ENCODE measurements at places on chromosomes 16 and 17. TPM values are rescaled to one million over a fixed set of nuclear protein-coding genes. Genes with fewer than 3 reads are reported as not detected.

NLRC3 gene
- total RNA-seq = 0.85 TPM

MYL4 gene
- 5,829 TPM for total RNA-seq

CDH13 gene
- total RNA-seq = 85.9 TPM

ST6GALNAC2 gene
- 6.4 TPM for total RNA-seq

TBC1D28 gene
- not detected for total RNA-seq

ERCC4 gene
- 7.5 TPM for total RNA-seq

DNA sequence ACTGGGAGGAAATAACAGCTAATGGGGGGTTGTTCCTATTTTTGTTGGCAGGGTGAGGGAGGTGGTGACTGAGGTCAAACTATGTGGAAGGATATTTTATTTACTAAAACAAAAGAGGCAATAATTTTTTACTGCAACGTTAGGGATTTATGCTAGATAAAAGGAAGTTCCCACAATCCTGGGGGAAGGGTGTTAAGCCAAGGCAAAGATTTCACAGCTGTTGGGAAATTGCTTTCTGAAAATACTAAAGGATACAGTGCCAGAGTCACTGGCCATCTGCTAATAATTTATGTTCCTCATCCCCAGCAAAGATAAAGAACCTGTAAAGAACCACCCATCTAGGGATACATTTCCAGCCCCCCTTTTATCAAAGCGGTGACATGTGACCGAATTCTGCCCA is 756.0 kb upstream of the RBFOX1 start:
- H3K27me3 ChIP-seq = no peaks in the 10 kb centered on the region
- no peak overlapping the region for H3K4me3 ChIP-seq
- H3K4me1 ChIP-seq = no peaks in the 10 kb centered on the region
- no peak for DNase-seq
- H3K36me3 ChIP-seq = no peaks in the 10 kb centered on the region

DNA sequence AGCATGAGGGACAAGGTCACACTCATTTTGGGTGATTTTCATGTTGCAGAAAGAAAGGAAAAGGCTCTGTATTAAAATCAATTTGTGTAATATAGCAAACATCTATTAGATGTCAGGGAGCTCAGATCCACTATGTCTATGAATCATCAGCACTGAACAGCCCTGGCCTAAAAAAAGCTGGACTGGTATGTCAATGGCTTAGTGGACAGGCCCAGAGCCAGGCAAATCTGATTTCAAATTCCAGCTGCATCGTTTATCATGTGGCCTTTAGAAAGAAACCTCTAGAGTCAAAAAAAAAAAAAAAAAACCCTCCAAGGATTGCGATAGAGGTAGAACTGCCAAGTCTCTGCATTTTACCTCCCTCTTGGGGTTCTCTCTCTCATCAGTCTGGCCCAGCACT is 5.4 kb downstream of the GAS7 start:
- no peaks in the 10 kb centered on the region for H3K36me3 ChIP-seq
- H3K4me1 ChIP-seq = no peaks in the 10 kb centered on the region
- H3K27ac ChIP-seq = peak overlapping the region; percentile 62
- no peaks in the 10 kb centered on the region for H3K27me3 ChIP-seq
- no peak overlapping the region for H3K4me3 ChIP-seq

DNA sequence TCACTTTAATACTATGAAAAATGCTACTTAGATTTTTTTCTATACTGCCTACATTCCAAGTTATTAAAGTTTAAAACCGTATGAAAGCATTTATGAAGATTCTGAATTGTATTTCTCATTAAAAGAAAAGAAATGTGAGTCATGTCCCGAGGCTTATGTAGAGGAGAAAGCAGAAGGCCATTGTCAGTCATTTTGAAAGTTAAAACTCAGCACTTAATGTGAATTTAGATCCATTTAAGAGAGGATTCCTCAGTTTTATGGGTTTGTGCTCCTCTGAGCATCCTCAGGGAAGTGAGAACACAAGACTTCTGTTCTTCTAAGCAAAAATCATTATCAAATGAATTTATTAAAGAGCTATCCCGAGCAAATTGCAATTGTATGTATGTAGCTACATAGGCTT is 11.8 kb downstream of the C17orf75 start:
- DNase-seq = no peak
- no peak overlapping the region for H3K4me3 ChIP-seq
- no peaks in the 10 kb centered on the region for H3K27me3 ChIP-seq
- H3K36me3 ChIP-seq = peaks cover 16% of the 10 kb centered on the region

DNA sequence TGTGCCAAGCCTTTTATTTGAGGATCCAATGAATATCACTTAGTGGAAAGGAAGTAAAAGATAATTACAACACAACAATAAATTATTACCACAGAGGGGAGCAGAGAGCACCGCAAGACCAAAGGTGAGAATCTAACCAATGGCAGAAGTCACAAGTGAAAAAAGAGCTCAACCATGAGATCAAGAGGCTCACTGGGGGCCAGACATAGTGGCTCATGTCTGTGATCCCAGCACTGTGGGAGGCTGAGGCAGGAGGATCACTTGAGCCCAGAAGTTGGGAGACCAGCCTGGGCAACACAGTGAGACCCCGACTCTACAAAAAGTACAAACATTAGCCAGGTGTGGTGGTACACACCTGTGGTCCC is 17.7 kb downstream of the ANKRD11 start:
- no peaks in the 10 kb centered on the region for H3K27me3 ChIP-seq
- no peak overlapping the region for H3K4me3 ChIP-seq
- no peaks in the 10 kb centered on the region for H3K4me1 ChIP-seq

GRCh38 chr16:81530814-81531213 is 86.2 kb downstream of the CMIP start:
- H3K27me3 ChIP-seq = no peaks in the 10 kb centered on the region
- no peak overlapping the region for H3K27ac ChIP-seq
- DNase-seq = no peak

DNA sequence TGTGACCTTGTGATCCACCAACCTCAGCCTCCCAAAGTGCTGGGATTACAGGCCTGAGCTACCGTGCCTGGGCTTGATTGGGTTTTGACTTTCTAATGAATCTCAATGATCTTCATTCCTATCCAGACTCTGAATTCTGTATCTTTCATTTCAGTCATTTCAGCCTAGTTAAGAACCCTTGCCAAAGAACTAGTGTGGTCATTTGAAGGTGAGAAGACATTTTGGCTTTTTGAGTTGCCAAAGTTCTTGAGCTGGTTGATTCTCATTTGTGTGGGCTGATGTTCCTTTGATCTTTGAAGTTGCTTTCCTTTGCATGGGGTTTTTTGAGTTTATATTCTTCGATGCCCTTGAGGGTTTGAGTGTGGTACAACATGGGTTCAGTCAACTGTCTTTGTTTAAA is 30.6 kb upstream of the TEKT1 start:
- no peaks in the 10 kb centered on the region for H3K27me3 ChIP-seq
- no peak for DNase-seq
- H3K27ac ChIP-seq = no peak overlapping the region

GRCh38 chr17:77749321-77749751 is 209.2 kb upstream of the TNRC6C start:
- no peaks in the 10 kb centered on the region for H3K4me1 ChIP-seq
- no peak for DNase-seq
- no peaks in the 10 kb centered on the region for H3K27me3 ChIP-seq
- H3K36me3 ChIP-seq = no peaks in the 10 kb centered on the region

GRCh38 chr17:7930841-7931631 is 710 bp downstream of the TRAPPC1 start:
- DNase-seq = no peak
- H3K27ac ChIP-seq = peak overlapping the region; percentile 79
- no peaks in the 10 kb centered on the region for H3K4me1 ChIP-seq
- no peaks in the 10 kb centered on the region for H3K27me3 ChIP-seq
- H3K36me3 ChIP-seq = no peaks in the 10 kb centered on the region

DNA sequence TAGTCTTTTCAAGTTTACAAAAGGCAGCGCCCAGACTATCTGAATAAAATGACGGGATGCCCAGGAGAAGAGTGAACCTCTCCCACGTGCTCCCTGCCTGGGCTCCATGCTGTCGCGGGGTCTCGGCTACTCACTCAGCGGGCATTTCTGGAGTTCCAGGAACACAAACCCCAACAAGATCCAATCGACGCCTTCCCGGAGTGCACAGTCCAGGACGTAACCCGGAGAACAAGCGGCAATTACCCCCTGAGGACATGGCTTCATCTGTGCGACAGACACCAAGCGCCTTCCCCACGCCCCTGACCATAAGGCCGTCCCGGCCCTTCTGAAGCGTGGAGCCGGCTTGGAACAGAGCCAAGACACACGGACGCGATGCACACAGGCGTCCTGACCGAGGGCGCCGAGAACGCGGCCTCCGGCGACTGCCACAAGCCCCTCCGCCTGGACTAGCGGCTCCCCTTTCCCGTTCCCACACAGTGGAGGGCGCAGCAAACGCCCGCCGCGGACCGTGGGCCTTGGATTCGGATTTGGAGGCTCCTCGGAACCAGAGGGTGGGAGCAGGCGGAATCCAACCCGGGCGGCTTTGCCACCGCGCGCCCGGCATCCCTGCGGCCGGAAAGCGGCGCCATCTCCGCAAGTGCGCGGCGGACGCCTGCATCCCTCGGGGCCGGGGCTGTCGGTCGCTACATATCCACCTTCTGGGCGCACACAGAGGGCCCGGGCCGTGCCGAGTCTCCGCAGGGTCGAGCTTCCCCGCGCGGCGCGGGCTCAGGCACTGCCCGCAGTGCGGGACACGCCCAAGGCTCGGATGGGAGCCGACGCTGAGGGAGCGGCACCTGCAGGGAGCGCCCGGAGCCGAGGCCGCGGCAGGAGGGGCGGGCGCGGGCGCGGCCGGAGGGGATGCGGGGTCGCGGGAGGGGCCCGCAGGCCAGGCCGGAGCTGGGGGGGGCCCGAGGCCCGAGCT is 725 bp downstream of the ABCA3 start:
- DNase-seq = no peak
- H3K4me1 ChIP-seq = peaks cover 23% of the 10 kb centered on the region
- no peaks in the 10 kb centered on the region for H3K27me3 ChIP-seq
- H3K4me3 ChIP-seq = peak overlapping the region; percentile 74
- H3K36me3 ChIP-seq = no peaks in the 10 kb centered on the region

GRCh38 chr16:12225806-12226465 is 249.4 kb downstream of the SNX29 start:
- H3K27ac ChIP-seq = no peak overlapping the region
- H3K4me1 ChIP-seq = no peaks in the 10 kb centered on the region
- no peaks in the 10 kb centered on the region for H3K36me3 ChIP-seq
- no peaks in the 10 kb centered on the region for H3K27me3 ChIP-seq
- H3K4me3 ChIP-seq = no peak overlapping the region

DNA sequence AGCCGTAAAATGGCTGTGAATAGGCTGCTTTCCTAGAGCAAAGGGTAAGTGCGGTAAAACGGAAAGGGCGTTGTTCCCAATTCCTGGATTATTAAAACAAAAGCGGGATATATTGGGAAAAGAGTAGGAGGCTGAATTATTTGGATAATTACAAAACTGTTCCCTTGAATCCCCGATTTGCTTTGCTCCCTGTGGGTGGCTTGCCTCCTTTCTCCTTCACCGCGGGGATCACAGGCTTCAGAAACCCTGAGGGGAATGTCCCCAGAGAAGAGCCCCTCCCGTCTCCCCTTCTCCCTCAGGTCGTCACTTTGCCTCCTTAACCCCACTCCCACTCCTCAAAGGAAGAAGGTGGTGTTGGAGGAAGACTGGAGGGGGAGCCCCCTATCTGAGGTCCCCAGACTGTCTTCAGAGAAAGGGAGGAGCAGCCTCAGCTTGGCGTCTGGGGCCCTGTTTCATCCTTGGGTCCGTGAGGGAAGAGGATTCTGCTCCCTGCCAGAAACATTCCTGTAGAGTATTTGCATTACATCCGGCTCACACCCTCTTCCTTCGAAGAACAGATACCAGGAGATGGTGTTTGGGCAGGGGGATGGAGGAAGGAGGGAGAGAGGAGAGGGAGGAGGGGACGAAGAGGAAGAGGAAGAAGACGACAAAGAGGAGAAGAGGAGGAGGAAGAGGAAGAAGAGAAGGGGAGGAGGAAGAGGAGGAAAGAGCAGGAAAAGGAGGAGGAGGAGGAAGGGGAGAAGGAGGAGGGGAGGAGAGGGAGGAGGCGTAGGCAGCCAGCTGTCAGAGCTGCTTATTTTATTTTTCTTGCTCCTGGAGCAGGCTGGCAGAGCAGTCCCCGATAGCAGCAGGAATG is 31.8 kb downstream of the MRM1 start:
- no peaks in the 10 kb centered on the region for H3K27me3 ChIP-seq
- H3K4me1 ChIP-seq = peaks cover 6% of the 10 kb centered on the region
- no peak for DNase-seq
- H3K36me3 ChIP-seq = no peaks in the 10 kb centered on the region
- no peak overlapping the region for H3K4me3 ChIP-seq

Data from right atrium auricular region (tissue), 2 donors.